ENCODE measurements at places on chromosomes 7 and 10.
A peak's percentile ranks its signal among the peaks of the same experiment; 100 is the strongest.

DNA sequence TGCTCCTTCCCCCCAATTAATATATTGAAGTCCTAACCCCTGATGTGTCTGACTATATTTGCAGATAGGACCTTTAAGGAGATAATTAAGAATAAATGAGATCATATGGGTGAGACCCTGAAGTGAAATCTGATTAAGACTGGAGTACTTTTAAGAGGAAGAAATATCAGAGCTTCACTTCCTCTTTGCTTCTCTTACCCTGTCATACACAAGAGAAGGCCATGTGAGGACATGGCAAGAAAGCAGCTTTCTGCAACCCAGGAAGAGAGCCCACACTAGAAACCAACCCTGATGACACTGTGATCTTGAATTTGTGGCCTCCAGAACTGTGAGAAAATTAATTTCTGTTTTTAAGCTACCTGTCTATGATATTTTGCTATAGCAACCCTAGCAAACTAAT is 44.2 kb downstream of the JMJD1C start:
- DNase-seq = no peak

- peak; percentile 42 for DNase-seq
Observed at GRCh38 chr10:30368065-30368718, 19.1 kb upstream of the MTPAP start.

DNA sequence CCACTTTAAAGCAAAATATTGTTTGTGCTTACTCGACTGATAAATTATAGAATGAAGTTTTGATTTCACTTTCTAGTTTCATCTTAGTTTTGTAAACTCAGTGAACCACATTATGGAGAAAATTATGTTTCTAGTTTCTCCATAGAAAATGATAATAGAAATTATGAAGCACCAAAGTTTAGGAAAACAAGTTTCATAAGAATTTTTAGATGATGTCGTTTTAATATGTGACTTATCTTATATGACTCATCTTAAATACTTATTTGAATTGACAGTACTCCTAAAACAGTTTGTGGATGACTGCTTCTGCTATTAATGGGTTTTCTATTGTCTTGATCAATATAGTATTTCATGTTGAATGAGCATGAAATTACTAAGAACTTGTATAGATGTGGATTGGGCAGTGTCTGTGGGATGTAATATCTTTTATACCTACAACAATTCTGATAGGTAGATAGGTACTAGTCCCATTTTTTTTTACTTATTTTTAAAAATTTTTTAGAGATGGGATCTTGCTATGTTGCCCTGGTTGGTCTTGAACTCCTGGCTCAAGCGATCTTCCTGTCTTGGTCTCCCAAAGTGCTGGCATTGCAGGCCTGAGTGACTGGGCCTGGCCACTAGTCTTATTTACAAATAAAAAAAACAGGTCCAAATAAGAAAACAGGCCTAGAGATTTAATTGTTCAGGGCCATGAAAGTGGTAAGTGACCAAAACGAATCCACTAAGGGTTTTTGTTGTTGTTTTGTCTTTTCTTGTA is 3.7 kb downstream of the HBP1 start:
- DNase-seq = no peak

GRCh38 chr7:24939416-24939815 is 40.6 kb downstream of the OSBPL3 start:
- DNase-seq = no peak

- DNase-seq = no peak
Observed at GRCh38 chr7:3285652-3286051, 15.4 kb upstream of the SDK1 start.

- DNase-seq = no peak
Observed at GRCh38 chr10:27399871-27400270, 104.2 kb upstream of the RAB18 start.

DNA sequence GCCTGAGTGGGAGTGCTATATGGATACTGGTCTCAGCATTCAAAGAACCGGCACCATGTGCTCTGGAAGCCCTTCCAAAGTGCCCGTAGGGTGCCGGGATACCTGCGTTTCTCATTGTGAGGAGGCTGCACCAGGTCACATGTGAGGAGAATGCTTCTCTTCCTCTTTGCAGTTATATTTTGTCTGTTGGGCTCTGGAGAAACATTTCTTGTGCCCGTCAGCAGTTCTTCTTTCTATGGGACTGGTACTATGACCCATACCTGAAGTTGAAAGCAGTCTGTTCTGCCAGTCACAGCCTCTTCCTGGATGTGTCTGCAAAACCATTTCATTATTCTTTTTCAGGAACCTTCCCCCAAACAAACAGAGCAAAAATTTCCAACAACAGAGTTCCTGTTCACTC is 465.0 kb downstream of the SUGCT start:
- no peak for DNase-seq

- DNase-seq = no peak
Observed at GRCh38 chr10:12350925-12351324, 1.6 kb downstream of the CAMK1D start.

GRCh38 chr7:154837622-154838021 is 165.3 kb downstream of the PAXIP1 start:
- no peak for DNase-seq

DNA sequence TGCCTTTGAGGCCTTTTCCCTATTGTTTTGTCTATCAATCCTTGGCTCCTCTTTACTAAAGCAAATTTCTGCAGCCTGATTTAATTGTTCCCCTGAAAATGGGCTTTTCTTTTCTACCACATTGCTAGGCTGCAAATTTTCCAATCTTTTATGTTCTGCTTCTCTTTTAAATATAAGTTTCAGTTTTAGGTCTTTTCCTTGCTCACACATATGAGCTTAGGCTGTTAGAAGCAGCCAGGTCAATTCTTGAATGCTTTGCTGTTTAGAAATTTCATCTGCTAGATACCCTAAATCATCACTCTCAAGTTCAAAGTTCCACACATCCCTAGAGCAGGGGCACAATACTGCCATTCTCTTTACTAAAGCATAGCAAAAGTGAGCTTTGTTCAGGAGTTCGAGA is 159.6 kb downstream of the ARL4A start:
- no peak for DNase-seq

- DNase-seq = no peak
Observed at GRCh38 chr7:27453702-27454405, 208.8 kb downstream of the HIBADH start.

DNA sequence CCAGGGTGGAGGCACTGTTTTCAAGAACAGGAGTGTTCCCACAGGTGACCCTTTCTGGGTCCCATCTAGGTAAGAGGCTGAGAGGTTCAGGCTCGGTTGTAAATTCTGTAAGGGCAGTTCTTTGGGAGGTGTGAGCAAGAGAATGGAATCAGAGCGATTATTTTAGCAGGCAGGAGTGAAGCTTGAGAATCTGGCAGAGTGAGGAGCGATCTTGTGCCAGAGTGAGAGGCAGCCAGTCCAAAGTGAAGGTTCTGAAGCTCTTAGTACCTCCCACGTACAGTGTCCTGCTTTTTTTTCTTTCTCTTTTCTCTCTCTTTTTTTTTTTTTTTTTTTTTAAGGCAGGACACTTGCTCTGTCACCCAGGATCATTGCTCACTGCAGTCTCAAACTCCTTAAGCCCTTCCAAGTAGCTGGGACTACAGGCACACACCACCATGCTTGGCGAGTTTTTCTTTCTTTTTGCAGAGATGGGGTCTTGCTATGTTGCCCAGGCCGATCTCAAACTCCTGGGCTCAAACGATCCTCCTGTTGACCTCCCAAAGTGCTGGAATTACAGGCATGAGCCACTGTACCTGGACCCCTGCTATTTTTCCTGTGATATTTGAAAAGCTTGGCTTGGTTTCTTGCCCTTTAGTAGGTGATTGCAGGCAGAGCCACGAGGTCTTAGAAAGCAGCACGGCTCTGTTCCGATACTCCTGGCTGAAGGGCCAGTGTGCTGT is 10.9 kb downstream of the POR start:
- DNase-seq = no peak

DNA sequence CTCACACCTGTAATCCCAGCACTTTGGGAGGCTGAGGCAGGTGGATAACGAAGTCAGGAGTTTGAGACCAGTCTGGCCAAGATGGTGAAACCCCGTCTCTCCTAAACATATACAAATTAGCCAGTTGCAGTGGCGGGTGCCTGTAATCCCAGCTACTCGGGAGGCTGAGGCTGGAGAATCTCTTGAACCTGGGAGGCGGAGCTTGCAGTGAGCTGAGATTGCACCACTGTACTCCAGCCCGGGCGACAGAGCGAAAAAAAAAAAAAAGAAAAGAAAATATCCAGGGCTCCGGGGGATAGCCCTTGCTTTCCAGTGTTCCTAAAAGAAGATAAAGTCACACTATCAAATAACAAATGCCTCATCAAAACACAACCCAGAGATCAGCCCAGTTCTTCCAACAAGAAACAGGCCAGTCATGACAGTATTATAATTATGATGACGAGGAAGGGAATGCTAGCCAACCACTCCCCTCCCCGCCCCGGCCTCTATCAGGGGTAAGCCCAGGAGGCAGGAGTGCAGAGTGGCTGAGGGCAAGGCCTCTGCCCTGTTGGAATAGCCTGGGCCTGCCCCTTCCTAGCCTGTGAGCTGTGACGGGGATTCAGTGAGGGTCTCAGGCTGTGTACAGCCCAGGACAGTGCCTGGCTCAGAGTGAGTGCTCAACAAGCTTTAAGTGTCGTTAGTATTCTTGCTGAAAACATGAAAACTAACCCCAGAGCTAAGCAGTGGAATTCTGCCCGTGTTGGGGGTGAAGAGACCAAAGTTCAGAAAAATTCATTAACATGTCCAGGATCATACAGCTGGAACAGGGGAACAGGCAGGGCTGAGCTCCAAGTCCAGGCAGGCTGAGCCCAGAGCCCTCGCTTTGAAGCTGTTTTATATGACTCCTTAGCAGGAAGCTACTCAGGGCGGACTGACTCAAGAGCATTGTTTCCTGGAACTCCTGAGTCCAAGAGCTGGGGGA is 54.3 kb downstream of the FAM241B start:
- peak; percentile 89 for DNase-seq

DNA sequence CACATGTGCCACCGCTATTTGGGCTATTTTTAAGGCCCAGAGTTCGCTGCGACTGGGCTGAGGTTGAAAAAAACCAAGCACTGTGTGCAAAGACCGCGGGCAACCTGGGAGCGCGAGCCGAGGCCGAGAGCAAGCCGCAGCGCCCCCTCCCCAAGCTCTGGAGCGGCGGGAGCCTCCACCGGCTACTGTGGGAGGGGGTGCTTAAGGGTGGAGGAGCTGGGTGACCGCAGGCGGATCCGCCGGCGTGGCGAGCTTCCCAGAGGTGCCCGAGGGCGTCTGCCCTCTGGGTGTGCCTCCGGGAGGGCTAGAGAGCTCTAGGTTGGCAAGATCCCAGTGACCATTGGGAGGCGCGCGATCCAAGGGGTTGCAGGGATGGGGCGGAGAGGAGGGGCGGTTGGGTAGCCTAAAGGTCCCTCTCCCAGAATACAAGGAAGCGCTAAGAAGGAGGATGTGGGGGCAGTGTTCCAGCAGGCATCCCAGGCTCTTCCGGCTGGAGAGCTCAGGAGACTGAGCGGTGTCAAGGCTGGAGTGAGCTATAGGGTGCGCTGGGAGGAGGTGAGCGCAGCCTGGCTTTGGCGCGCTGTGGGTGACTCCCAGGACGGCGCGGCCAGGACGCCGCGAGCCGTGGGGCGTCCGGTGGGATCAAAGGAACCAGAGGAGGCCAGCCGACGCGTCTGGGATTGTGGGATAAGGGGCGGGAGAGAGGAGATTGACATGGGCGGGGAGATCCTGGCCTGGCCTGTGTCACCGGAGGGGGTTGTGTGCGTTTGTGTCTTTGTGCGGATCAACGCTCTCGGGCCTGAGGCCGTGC is 8.0 kb downstream of the DLX5 start:
- no peak for DNase-seq

DNA sequence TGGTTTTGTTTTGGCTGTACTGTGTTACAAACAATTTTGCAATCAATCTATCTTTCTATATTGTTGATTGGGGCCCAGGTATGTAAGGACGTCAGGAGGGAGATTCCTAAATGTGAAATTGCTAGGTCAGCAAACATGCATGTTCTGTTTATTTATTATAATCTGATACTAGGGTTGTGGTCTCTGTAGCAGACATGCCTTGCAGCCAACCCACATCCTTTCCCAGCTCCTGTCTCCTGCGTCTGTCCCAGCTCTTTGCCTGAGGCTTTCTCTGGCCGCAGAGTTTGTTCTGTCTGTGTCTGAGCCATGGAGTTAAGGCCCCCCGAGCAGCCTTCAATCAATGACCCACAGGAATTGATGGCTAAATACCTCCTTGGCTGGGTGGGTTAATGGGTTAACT is 124.0 kb upstream of the ZEB1 start:
- peak; percentile 22 for DNase-seq

- no peak for DNase-seq
Observed at GRCh38 chr10:10403762-10404161, 613.9 kb upstream of the CELF2 start.

GRCh38 chr10:110651044-110651958 is 7.2 kb downstream of the RBM20 start:
- no peak for DNase-seq

DNA sequence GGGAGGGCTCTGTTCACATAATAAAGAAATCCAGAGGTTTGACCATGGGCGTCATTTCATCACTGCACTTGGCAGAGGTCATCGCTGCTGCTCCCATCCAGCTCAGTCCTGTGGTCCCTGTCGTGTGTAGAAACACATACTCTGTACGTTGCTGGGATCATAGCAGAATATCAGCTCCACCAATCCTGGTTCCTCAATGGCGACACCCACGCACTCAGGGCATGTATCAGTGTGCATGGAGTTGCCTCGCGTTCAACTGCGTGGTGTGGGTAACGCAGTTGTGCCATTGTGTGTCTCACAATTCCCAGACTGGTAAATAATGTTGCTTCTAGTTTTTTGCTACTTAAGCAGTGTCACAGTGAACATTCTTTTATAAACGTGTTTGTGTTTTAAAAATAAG is 111.1 kb downstream of the LHPP start:
- no peak for DNase-seq

Data from bronchial epithelial cell (primary cell).